ENCODE measurements at places on chromosomes 4 and X. TPM values are rescaled to one million over a fixed set of nuclear protein-coding genes. Genes with fewer than 3 reads are reported as not detected.

HELT gene
- not detected for total RNA-seq

HS3ST1 gene
- not detected for total RNA-seq

PLAC1 gene
- total RNA-seq: not detected

PITX2 gene
- not detected for total RNA-seq

ASB9 gene
- not detected for total RNA-seq

NAA11 gene
- not detected for total RNA-seq

CDK16 gene
- total RNA-seq: 183 TPM

GYPE gene
- total RNA-seq: not detected

VEGFC gene
- total RNA-seq: 25.2 TPM

NSDHL gene
- 18.1 TPM for total RNA-seq

KIT gene
- total RNA-seq: 3.1 TPM

GRPEL1 gene
- total RNA-seq: 25.8 TPM

ENAM gene
- total RNA-seq: not detected

ZC4H2 gene
- total RNA-seq: 13.1 TPM

MSANTD1 gene
- 0.55 TPM for total RNA-seq

CLTRN gene
- not detected for total RNA-seq

TDO2 gene
- not detected for total RNA-seq

SMIM31 gene
- not detected for total RNA-seq

HAND2 gene
- total RNA-seq: not detected

LRCH2 gene
- 10.5 TPM for total RNA-seq

EFNB1 gene
- total RNA-seq: 32.9 TPM

TLL1 gene
- 2.1 TPM for total RNA-seq

SPANXB1 gene
- not detected for total RNA-seq

LRIT3 gene
- not detected for total RNA-seq

IGFBP7 gene
- 3,991 TPM for total RNA-seq

ADAMTS3 gene
- total RNA-seq: 3.0 TPM

CT55 gene
- total RNA-seq: not detected

AMTN gene
- total RNA-seq: not detected

KLHL4 gene
- total RNA-seq: 2.0 TPM

FAT4 gene
- 17.7 TPM for total RNA-seq

UBA6 gene
- 61.7 TPM for total RNA-seq

NCBP2L gene
- not detected for total RNA-seq

MAOA gene
- 3.4 TPM for total RNA-seq

PCDH19 gene
- 5.0 TPM for total RNA-seq

NLGN4X gene
- total RNA-seq: 0.82 TPM

RNF212 gene
- 9.1 TPM for total RNA-seq

APELA gene
- total RNA-seq: not detected

FGFRL1 gene
- 75.7 TPM for total RNA-seq

TSPYL2 gene
- 42.5 TPM for total RNA-seq

CAPN6 gene
- 0.17 TPM for total RNA-seq

HPSE gene
- total RNA-seq: 0.38 TPM

SHROOM2 gene
- 4.0 TPM for total RNA-seq

EOLA1 gene
- 17.8 TPM for total RNA-seq

STK32B gene
- total RNA-seq: 13.1 TPM

NKX6-1 gene
- 0.49 TPM for total RNA-seq

ZNF732 gene
- 1.1 TPM for total RNA-seq

ARHGEF38 gene
- total RNA-seq: not detected

All from chondrocyte (in vitro differentiated cells).